ENCODE measurements at places on chromosomes 11 and 22.

DNA sequence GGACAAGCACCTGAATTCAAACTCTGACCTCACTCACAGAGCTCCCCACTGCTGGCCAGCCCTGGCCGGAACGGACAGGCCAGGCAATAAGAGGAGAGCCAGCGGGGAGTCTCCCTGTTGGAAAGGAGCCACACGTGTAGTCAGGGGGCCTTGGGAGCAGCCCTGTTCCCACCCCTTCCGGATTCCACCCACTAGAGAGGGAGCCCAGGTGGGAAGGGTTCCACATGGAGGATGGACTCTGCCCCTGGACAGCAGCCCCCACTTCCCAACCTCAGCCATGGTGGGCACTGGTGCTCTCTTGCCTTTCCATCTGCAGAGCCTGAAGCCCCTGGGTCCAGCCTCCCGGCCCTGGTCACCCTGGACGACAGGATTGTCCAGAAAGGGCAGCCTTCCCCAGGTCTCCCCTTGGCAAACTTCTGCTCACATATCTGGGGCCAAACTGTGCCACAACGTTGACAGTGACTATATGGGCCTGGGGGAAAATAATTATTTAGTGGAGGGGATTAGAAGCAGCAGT is 7.5 kb upstream of the APOBEC3A start:
- DNase-seq: no peak

- DNase-seq: no peak
Observed at GRCh38 chr22:44743804-44744211, 8.6 kb upstream of the ARHGAP8 start.

DNA sequence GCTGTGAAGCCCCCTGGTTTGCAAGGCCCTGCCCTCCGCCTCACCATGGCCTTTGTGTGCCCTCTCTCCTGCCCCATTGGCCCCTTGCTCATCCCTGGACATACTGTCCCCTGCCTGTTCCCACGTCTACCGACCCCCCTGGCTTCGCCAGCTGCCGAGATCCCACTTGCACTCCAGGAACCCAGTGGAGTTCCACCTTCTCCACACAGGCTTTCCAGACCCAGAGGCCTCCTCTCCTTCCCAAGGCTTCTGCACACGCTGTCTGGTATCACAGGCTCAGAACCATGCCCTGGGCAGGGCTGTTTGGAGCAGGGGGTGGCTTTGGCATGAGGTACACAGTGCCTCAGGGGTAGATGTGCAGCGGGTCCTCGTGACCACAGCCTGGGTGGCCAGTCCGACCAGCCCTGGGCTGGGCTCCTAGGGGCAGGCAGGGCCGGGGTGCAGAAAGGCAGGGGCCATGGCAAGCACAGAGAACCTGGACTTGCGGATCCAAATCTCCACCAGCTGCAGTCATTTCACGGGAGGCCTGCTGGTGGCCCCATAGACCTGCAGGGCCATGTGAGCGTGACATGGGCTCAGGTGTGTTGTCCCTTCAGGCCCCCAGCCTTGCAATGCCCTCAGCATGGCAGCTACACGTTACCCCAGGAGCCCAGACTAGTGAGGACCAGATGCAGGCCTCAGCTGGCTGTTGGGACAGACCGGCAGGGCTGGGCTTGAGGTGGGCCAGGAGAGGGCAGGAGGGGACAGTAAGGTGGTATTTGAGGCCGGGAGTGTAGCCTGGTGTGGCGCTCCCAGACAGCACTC is 9.5 kb downstream of the GRK2 start:
- DNase-seq: no peak

- DNase-seq: no peak
Observed at GRCh38 chr22:32281072-32281471, 25.9 kb upstream of the SLC5A4 start.

GRCh38 chr11:31492320-31492913 is 17.0 kb downstream of the IMMP1L start:
- DNase-seq: no peak

GRCh38 chr11:106277484-106277883 is 200.0 kb downstream of the AASDHPPT start:
- no peak for DNase-seq

GRCh38 chr11:116189408-116190170 is 583.2 kb downstream of the BUD13 start:
- no peak for DNase-seq

- DNase-seq: no peak
Observed at GRCh38 chr11:109735128-109735527, 313.1 kb downstream of the C11orf87 start.

- no peak for DNase-seq
Observed at GRCh38 chr11:118620529-118621070, 13.2 kb downstream of the PHLDB1 start.

DNA sequence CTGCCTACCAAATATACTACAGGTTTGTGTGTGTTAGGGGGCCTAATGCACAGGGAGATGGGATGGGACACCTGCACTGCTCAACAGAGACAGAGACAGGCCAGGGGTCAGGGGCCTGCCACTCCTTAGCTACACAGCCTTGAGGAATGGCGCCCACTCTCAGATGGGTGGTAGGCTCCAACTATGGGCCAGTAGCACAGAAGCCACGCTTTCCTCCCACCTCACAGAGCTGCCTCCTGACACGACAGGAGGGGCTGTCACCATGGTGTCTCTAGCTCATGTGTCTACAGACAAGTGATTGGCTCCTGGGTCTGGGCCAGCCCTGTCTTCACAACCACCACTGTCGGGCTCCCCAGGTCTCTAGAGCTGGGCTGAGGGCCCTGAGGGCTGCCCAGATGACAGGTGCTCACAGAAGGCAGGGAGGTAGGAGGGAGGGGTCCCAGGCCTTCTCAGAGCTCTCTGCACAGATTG is 81.8 kb downstream of the DGCR2 start:
- no peak for DNase-seq

GRCh38 chr22:24833881-24834495 is 28.0 kb downstream of the SGSM1 start:
- no peak for DNase-seq

- DNase-seq: no peak
Observed at GRCh38 chr11:109150581-109150980, 271.4 kb upstream of the C11orf87 start.

DNA sequence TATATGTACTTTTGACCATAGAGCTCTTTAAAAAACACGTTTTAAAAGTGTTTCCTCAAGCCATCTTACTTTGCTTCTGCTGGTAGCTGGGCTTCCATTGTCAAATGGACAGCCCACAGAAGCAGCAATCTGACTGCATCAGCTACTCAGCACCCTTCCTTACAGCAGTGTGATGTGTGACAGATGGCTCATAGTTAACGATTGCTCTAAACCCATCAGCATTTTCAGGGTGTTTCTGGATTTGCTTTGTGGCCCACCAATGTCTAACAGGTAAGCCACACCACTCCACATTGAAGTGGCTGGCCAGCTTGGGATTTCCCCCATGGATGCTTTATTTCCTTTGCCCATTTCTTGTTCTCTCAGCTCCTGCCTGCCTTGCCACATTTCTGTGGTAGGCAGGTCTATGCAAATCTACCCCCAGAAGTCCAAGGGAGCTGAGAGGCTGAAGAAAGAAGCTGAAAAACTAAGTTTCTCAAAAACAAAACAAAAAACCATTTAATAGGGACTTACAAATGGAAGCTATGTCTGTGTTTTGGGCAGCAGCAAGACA is 7.3 kb upstream of the FAR1 start:
- no peak for DNase-seq

DNA sequence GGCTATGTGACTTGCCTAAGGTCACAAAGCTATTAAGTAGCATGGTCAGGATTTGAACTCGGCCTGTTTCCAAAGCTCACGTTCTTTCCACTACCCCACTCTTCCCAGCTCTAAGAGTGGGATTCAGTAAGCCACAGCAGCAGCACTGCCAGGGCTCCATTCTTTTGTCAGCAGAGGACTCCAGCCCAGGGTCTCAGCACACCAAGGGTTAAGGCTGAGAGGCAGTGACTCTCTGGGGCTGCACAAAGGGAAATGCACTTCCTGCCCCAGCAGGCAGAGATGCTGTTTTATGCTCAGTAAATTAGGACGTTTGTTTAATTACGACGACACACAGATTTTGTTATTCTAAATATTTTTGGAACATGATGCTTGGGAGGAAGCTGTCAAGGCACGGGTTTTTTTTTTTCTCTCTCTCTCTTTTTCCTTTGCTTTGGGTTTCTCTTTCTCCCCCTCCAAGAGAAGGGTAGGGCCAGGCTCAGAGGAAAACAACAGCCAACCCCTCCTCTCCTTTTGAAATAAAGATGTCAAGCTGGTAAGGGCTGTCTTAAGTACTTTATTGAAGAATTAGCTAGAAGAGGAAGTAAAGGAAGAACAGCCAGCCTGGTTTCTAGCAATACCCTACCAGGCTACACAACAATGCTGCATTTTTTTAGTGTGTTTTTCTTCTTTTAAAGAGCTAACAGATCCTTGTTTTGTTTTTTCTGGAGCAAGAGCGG is 2.8 kb downstream of the MYH9 start:
- no peak for DNase-seq

- DNase-seq: no peak
Observed at GRCh38 chr11:61980783-61981541, 13.5 kb upstream of the FTH1 start.

- DNase-seq: no peak
Observed at GRCh38 chr22:38230108-38230825, 28.5 kb downstream of the MAFF start.

DNA sequence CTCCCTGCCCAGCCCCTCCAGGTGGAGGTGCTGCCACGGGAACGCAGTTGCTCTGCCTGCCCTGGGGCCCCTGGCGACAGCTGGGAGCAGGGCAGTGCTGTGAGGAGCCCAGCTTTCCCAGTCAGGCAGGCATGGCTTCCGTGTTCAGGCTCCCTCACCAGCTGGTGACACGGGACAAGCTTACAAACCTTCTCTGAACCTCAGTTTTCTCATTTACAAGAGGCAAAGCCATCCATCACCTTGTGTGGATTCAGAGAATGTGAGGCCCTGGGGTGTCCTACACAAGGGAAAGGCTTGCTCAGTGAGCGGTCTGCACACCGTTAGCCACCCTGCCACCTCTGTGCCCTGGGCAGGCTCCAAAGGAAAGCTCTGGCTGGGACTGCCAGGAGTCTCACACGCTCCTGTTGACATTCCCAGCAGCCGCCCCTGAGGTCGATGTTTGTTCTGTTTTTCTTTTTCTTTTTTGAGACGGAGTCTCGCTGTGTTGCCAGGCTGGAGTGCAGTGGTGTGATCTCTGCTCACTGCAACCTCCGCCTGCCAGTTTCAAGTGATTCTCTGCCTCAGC is 23.5 kb downstream of the SUN2 start:
- no peak for DNase-seq

DNA sequence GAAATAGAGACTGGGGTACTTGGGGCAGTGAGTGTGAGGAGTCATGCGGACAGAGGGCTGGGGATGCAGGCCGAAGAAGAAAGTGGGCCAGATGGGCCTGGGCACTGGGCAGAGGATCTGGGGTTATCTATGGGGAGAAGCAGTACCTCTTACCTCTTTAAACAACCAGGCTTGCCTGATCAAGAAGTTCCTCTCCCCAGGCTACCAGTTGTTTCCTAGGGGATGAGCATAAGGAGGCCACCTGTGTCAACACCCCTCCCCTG is 98.4 kb upstream of the PITPNB start:
- DNase-seq: no peak

GRCh38 chr22:35903571-35904335 is 124.9 kb downstream of the RBFOX2 start:
- no peak for DNase-seq

- no peak for DNase-seq
Observed at GRCh38 chr11:2290351-2290841, 11.3 kb downstream of the C11orf21 start.

- no peak for DNase-seq
Observed at GRCh38 chr11:108685419-108686130, 20.7 kb downstream of the DDX10 start.

DNA sequence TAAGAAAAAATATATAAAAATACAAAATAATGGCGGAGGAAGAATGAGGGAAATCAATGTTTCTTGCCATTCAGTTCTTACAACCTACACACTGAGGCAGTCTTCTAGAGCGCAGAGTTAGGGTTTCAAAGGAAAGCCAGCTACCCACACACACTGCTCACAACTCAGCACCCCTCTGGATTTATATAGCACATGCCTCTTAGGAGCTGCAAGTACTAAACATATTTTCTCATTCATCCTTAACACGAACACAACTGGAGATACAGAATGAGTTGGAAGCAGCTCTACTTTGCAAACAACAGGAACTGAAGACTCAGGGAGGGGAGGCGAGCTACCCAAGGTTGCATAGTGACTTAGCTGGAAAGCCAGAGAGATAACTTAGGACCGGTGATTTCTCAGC is 293.8 kb downstream of the CTTN start:
- no peak for DNase-seq

- DNase-seq: no peak
Observed at GRCh38 chr11:95716266-95716665, 73.3 kb downstream of the FAM76B start.

DNA sequence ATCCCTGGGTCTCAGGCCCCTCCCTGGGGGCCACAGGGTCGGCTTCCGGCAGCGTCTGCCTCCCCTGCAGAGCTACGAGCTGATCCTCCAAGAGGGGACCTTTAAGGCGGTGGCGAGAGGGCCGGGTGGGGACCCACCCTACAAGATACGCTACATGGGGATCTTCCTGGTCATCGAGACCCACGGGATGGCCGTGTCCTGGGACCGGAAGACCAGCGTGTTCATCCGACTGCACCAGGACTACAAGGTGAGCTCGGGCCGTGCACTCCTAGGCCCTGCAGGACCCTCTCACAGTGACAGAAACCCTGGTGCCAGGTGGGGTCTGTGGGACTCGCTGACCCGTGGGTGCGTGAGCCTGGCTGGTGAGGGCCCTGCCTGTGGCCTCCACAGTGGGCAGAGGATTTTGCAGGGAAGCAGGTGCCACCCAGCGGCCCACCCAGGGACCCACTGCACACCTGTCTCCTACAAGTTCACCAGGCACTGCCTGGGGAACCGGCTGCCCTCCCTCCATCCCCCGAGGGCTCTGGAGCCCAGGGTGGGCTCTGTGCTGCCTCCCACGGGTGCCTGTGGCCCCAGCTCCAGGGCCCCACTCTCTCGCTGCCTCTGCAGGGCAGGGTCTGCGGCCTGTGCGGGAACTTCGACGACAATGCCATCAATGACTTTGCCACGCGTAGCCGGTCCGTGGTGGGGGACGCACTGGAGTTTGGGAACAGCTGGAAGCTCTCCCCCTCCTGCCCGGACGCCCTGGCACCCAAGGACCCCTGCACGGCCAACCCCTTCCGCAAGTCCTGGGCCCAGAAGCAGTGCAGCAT is 13.7 kb downstream of the MUC5B start:
- no peak for DNase-seq

DNA sequence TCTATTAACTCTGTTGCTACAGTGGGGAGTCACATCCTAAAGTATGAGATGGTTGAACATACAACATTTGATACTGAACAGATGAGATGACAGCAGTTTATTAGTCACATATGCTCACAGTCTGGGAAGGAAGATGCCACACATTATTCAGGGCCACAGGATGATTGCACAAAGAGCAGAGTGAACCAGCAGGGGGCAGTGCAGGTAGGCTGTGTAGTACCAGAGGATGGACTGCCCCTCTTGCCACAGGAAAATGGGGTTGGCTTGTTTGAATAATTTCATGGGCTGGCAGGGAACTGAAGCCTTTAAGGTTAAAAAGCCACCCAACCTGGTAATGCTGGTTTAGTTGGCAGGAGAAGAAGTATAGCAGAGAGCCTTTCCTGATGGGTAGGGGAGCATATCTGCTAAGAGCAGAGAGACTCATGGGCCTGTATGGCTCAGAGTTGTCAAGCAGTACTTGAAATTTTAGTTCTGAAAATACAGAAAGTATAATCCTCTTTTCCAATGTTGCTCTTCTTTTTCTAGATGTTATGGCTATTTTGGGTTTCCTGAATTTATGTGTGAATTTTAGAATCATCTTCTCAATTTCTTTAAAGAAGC is 180.4 kb upstream of the B3GAT1 start:
- no peak for DNase-seq

GRCh38 chr11:121614636-121615240 is 162.0 kb upstream of the SORL1-AS1 start:
- DNase-seq: no peak
